ENCODE measurements at places on chromosomes 2 and 18.

DNA sequence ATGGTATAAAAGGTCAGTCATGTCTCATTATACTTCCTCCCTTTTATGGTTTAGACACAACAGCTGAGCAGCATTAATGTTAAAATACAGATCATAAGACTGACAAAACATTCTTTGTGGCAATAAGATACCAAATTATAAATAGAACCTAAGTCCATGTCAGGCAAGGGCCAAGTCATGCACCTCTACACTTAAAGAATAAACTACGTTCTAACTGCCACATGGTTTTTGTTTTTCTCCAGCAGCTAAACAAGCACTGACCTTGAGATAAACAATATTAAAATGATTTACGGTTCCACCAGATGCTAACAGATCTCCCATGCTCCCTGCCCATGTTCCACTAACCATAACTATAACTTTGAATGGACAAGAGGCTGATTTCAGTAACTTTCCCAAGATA lies 368.6 kb upstream of the TFPI start:
- no peak for DNase-seq

- no peak for DNase-seq
Measured at GRCh38 chr2:59296279-59296678, 1055.2 kb upstream of the FANCL start.

GRCh38 chr2:207935121-207935990 lies 90.0 kb downstream of the PLEKHM3 start:
- no peak for DNase-seq

- no peak for DNase-seq
Measured at GRCh38 chr18:45596036-45596435, 19.2 kb upstream of the SLC14A2 start.

- no peak for DNase-seq
Measured at GRCh38 chr2:100222844-100223243, 80.5 kb upstream of the AFF3 start.

GRCh38 chr2:29655391-29656086 lies 265.8 kb downstream of the ALK start:
- no peak for DNase-seq

DNA sequence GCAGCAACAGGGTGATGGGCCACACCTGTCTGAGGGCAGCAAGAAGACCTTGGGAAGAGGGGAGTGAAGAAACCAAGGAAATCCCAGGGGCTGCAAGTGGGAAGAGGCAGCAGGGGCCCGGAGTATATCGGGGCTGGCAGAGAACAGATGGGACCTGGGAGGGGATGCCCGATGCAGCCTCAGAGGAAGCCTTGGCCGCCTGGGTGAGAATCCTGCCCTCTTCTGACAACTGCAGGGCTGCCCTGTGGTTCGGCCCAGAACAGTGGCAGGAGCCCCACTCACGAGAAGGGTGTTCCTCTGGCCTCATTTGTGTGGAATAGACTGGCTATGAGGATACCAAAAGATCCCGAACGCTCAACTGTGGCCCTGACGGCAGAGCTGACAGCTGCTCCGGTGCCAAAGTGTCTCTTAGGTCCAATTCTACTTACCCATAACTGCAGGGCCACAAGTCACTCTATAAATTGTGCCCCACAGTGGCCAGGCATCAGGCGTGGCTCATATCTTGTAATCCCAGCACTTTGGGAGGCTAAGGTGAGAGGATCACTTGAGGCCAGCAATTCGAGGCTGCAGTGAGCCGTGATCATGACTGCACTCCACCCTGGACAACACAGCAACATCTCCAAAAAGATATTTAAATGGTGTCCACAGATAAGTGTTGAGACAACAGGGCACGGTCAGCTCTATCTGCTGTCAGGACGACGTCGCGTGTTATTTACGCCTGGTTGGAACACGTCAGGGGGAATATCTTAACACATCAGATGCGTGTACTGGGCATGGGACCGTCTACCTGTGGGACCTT lies 23.6 kb upstream of the ID2 start:
- DNase-seq: no peak

DNA sequence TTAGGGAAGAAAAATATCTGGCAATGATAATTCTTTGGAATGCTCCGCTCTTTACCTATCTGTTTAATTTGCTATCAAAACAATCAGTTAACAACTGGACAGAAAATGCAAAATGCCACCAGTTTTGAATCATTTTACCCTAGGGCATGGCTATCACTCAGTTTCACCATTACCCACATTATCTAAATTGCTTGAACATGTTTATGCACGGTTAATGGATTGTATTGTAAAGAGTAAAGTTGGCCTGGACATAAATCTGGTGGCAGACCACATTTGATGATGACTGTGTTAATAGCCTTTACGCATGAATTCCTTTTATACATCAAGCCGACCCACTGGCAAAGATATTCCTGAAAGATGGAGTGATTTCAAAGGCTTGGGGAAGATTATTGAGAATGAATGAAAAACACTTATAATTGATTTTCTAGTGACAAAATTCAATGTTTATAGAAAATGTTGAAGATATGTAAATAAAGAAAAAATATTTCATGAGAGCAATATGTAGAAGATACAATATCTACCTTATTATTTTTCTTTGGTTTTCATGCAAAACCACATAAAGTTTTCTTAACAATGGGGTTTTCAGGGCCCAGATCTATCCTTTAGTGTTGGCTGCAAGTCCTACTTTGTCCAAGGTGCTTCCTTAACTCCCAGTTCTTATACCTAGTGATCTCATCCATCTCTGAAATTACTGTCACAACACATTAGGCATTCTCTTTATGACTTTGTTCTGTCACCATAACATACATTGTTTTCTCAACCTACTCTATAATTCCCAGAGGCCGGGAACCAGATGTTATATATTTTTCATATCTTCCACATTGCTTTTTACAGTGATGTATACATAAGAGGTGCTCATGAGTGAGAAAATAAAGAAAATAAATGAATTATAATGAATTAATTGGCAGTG lies 265.1 kb downstream of the RIT2 start:
- no peak for DNase-seq

DNA sequence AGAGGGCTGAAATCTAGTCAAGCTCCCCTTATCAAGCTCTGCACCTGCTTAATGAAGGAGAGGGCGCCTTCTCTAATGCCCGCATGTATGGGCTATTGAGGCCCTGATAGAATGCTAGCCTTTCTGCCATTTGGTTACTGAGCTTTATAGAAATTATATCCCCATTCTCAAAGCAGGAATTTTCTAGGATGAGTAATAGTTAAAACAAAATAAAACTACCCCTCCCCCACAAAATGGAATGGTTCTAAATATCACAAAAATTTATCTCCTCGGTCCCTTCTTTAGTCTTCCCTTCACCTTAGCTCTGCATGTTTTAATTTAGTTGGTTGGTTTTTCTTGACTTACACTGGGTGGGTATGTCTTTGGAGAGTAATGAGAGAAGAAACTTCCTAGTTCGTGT lies 37.7 kb downstream of the CD28 start:
- no peak for DNase-seq

GRCh38 chr2:236250909-236251579 lies 13.2 kb downstream of the ASB18 start:
- DNase-seq: no peak

DNA sequence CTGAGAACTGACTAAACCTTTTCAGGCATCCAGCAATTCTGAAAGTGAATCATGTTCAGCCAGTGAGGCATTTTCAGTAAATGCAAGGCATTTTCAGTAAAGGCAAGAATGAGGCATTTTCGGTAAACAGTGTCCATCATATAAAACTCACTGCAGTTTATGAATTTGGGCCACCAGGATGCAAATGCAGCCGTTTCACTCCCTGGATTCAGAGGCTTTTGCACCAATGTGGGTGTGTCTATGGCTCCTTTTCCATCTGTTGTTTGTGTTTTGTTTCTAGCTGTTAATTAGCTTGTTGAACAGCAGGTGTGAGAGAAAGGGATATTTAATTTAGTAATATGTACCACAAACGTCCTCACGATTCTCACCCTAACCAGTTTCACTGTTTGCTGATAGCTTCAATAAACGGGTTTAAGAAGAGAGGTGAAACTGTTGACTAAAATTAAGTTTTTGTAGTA lies 116.3 kb upstream of the PGAP1 start:
- DNase-seq: no peak

GRCh38 chr2:33366473-33366872 lies 110.0 kb upstream of the RASGRP3 start:
- no peak for DNase-seq

DNA sequence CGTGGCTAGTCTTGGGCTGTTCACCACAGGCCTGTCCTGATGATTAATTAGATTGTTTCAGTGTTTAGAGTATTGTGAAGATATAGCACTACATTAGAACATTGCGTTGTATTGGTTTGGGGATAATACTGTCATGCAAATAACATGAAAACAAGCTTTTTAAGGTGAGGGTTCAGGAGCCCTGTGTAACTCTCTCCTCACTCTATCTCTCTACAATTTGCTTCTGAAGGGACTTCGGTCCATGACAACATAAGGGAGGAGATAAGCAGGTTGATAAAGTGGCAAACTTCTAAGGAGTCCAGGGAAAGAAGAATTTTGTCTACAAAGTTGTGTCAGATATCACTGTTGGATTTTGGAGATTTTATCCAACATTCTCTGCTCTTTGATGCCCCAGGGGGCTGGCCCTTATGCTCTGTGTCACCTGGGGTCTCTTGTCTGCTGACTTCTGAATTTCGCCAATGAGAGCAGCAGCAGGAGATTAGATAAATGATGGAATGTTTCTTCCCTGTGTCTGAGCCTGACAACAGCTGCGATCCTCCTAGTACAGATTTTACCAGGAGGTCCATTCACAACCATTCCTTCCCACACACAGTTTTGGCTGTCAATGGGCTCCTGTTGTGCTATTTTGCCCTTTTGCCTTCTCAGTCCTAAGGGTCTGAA lies 3.3 kb downstream of the TNP1 start:
- no peak for DNase-seq

- DNase-seq: peak; percentile 70
Measured at GRCh38 chr2:134683561-134684112, 35.2 kb downstream of the TMEM163 start.

DNA sequence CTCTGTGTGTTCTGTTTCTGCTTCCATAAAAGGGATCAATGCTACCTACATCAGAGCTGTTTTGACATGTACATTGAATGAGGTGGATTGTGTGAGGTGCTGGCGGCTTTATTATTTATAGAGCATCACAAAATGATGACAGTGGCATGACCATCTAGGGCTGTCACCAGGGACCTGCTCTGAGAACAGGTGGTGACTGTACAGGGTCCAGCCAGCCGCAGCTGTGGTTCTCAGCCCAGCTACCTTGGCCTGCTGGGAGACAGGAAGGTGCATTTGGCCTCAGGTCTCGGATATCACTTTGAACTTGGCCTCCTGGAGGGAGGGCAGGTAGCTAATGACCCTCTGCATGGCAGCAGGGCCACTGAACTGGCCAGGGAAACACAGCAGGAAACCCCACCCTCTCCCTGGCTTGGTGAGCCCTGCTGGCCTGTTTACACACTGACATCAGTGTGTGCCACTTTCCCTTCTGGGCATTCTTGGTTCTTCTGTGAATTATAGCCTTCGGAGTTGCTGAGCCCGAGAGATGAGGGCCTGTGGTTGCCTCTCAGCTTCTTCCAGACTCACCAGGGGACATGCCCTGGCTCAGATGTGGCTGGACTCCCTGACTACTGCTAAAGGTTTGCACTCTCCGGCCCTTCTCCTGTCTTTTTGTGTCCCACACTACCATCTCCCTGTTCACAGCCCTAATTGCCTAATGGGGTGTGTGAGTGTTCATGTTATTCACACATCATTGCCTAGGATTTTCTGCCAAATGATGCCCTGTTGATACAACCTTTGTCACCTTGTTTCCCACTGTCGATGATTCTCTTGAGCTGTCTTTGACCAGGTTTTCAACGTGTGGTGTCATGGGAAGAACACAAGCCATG lies 109.2 kb upstream of the RAB12 start:
- DNase-seq: no peak

- DNase-seq: no peak
Measured at GRCh38 chr2:176851200-176851888, 361.2 kb upstream of the HNRNPA3 start.

GRCh38 chr18:33051407-33051806 lies 278.6 kb upstream of the KLHL14 start:
- no peak for DNase-seq

GRCh38 chr2:204108330-204108751 lies 171.8 kb downstream of the ICOS start:
- no peak for DNase-seq

DNA sequence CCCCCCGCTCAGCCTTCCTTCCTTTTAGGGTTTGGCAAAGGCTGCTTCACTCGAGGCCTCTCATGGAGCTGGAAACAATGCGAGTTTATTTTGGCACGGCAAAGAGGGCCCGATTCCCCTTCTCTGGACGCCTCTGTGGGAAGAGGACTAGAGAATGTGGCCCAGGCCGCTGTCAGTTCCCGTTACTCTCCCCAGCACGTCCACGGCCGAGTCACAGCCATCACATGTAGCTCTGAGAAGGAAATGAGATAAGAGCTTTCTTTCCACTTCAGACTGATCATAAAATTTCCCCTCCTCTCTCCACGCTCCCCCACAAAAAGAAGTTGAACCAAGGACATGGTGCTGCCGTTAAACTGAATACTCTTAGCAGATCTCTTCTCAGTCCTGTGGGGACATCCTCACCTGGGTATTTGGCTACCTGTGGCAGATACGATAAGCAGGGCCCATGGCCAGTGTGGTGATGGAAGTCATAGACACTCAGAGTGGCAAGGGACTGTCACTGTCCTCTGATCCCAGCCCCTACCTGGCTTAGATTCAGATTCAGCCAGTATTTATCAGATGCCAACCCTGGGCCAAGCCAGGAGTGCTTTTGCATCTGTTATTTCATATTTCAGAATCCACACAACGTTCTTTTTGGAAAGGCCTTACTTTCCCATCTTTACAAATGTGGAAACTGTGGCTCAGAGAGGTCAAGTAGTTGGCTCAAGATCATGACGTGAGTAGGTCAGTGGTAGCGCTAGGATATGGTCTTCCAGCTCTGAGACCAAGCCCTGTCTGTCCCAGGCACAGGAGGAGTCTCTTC lies 101.2 kb downstream of the MCFD2 start:
- DNase-seq: peak; percentile 50

DNA sequence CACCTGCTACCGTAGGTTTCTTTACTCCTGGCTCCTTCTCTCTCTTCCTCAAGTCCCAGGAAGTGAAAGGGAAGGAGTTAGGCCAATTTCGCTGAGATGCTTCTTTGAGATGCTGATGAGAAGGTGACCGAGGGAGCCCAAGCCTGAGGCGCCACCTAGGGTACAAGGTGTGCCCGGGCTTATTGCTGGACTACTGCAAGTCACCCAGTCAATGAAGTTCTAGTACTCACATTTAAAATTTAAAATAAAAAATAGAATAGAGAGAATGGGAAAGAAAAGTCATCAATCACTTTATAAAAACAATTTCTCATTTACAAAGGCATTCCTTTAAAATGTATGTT lies 45.3 kb downstream of the ACAA2 start:
- no peak for DNase-seq

Data from NCI-H226 (cell line).